ENCODE measurements at places on chromosomes 5 and 9. TPM values are rescaled to one million over a fixed set of nuclear protein-coding genes. Genes with fewer than 3 reads are reported as not detected.

Gene CTSL
- 68.0 TPM for total RNA-seq

Gene C9orf50
- not detected for total RNA-seq

Gene BNC2
- 33.9 TPM for total RNA-seq

Gene MSX2
- total RNA-seq, result 1.2 TPM

Gene JAKMIP2
- total RNA-seq, result 0.49 TPM

Gene SPATA9
- total RNA-seq, result not detected

Gene RECK
- total RNA-seq, result 15.5 TPM

Gene NEUROG1
- total RNA-seq, result not detected

Gene ORM2
- total RNA-seq, result not detected

Gene GRXCR2
- not detected for total RNA-seq

Gene RHOBTB3
- total RNA-seq, result 43.2 TPM

Gene AUH
- total RNA-seq, result 39.0 TPM

Gene ZMAT2
- 22.6 TPM for total RNA-seq

Gene GALNT12
- 5.4 TPM for total RNA-seq

Gene KIF20A
- 2.5 TPM for total RNA-seq

Gene CCNB1
- 14.0 TPM for total RNA-seq

Gene SLC6A7
- total RNA-seq, result 0.25 TPM

Gene SLC1A3
- total RNA-seq, result 18.9 TPM

Gene SPEF2
- total RNA-seq, result 10.8 TPM

Gene AJM1
- total RNA-seq, result 1.2 TPM

Gene CER1
- not detected for total RNA-seq

Gene HAND1
- not detected for total RNA-seq

Gene RAD17
- total RNA-seq, result 17.2 TPM

Gene C5orf52
- not detected for total RNA-seq

Gene TERT
- not detected for total RNA-seq

Gene FST
- 5.6 TPM for total RNA-seq

Gene ANKRD18A
- 1.5 TPM for total RNA-seq

Gene BTNL9
- total RNA-seq, result 34.1 TPM

Gene COL23A1
- total RNA-seq, result 3.7 TPM

Gene GGTA1
- 18.4 TPM for total RNA-seq

Gene BHMT2
- total RNA-seq, result 4.2 TPM

Gene TMEM215
- total RNA-seq, result not detected

Gene PCDHGB3
- 5.4 TPM for total RNA-seq

Gene SYK
- total RNA-seq, result 12.0 TPM

Gene ELAVL2
- 2.2 TPM for total RNA-seq

Gene PRLR
- total RNA-seq, result 13.3 TPM

Gene ELOVL7
- total RNA-seq, result 3.9 TPM

Gene UCK1
- total RNA-seq, result 37.3 TPM

Gene KCNN2
- 3.4 TPM for total RNA-seq

Gene PCDHB9
- 3.7 TPM for total RNA-seq

Gene HNRNPH1
- total RNA-seq, result 483 TPM

Gene MLANA
- not detected for total RNA-seq

Gene ACOT12
- total RNA-seq, result not detected

Gene GLRX
- total RNA-seq, result 63.3 TPM

Gene COL15A1
- 15.0 TPM for total RNA-seq

Gene PPP3R2
- total RNA-seq, result not detected

Gene HTR4
- 2.9 TPM for total RNA-seq

Gene AFF4
- 79.1 TPM for total RNA-seq

Gene CACFD1
- total RNA-seq, result 9.1 TPM

Gene SCGB3A2
- total RNA-seq, result not detected

Gene HMMR
- total RNA-seq, result 9.3 TPM

Gene SPATA31E1
- not detected for total RNA-seq

Gene PPP2R2B
- 6.6 TPM for total RNA-seq

Gene TCF7
- total RNA-seq, result 1.7 TPM

All from vagina (tissue), 2 donors.